ENCODE measurements at places on chromosomes 5 and 9.

- ATAC-seq: no peak
These were observed 191.3 kb downstream of the DENND1A start for GRCh38 chr9:123738648-123739047.

DNA sequence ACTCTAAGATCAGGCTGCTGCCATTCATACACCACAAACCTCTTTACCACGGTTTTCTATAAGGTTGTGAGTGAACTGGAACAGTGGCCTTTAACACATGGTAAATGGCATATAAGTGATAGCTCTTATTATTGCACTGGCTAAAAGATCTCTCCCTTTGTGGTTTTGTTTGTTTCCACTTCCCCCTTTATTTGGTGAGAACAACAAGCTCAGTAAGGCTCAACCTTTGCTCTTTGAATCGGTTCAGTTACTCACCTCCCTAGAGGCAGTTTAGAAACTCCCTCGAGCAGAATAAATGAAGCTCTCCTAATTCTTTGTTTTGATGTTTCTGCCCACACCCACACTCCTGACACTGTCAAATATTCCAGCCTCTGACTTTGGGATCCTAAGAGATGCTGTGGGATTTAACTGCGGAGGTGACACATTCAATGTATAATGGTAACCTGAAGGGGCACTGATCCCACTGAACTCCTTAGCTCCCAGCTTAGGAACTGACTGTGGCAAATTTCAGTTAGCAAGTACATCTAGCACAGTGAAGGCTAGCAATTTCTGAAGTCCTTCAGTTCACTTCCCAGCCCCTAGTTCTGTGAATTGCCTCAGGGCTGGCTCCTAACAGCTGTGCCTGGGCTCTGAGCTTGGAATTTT lies 22.5 kb upstream of the RAD23B start:
- no peak for ATAC-seq

DNA sequence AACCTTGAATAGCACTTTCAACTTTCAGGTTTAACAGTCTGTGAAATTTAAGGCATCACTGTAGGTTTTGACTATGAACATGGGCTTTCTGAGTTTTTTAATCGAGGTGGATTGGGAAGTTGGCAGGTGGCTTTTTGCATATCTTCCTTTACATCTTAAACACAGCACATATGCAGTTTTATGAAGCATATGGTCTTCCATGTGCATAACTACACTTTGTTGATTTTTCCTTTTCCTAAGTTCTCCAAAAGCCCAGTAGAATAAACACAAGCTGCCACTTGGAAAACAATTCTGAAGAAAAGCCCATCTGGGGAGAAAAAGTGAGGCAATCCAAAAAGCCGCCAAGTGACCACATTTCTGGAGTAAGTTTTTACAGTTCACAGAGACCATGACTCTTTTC lies 236.5 kb upstream of the IL12B start:
- ATAC-seq: no peak

DNA sequence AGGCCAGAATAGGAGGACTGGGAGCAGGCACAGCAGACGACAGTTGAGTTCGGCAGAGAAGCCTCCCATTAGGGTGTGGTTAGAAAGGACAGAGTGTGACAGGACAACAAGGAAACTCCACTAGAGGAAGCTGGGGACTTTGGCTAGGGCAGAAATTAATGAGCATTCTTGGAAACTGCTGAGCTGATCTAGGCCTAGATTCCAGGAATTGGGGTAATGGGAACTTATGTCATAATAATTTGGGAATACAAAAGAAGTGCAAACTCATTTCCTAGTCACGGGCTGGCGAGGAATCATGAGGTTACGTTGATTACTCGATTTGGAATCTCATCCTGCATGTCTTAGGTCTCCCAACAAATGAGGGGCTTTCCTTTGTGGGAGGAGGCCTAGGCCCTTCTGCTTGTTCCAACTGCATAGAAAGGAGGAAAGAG lies 144.6 kb upstream of the RPS23 start:
- ATAC-seq: no peak

- no peak for ATAC-seq
These were observed 135.4 kb upstream of the GNA14 start for GRCh38 chr9:77783518-77783917.

GRCh38 chr5:139392678-139393496 lies 2.0 kb downstream of the PROB1 start:
- ATAC-seq: peak; percentile 68

DNA sequence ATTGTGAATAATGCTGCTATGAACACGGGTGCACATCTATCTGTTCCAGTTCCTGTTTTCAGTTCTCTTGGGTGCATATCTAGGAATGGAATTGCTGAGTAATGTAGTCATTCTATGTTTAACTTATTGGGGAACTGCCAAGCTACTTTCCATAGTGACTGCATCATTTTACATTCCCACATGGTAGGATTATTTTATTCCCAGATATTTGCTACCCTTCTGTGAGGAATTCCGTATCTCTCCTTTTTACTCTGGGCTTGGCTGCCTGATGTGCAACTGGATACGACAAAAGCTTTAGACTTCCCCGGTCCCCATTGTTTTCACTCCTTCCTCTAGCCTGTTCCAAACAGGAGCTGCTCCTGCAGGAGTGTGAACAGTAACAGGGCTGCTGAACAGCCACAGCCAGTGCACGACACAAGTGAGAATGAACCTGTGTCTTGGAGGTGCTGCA lies 7.2 kb downstream of the TAS2R1 start:
- no peak for ATAC-seq

DNA sequence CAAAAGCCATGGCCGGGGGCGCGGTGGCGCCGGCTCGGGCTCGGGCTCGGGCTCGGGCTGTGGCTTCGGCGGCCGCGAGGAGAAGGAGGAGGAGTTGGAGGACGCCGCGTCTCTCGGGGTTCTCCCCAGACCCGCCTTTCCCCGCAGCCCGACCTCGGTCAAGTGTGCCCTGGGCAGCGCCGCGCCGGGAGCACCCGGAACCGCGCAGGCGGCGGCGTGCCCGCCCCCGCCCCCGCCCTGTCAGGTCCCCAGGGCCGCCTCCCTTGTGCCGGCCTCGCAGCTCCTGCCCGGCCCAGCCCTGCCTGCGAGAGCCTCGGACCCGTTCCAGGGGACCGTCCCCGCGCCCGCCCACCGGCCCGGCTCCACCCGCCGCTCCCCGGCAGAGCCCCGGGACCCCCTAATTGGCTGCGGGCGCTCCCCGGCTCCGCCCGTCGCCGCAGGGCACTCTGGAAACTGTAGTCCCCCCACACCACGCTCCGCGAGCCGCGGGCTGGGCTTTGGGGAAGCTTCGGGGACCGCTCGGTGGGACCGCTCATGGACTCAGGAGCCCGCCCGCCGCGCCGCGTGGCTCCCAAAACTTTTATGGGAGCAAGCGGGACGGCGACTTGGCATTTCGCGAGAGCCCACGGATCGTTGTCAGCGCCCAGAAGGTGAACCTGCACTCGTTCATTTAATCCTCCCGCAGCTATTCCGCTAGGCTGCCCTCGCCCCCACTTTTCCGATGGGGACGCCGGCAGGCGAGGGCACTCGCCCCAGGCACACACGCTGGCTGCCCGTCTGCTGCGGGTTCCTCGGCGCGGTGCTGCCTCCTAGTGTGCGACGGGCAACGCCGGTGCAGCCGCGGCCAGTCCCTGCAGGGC lies at the start of gene STK10:
Gene STK10, minus strand, starts transcription at position 192 of the 860 bp plus-strand sequence. Its CDS starts 182 bp downstream, at position 10.
- ATAC-seq: peak; percentile 61

DNA sequence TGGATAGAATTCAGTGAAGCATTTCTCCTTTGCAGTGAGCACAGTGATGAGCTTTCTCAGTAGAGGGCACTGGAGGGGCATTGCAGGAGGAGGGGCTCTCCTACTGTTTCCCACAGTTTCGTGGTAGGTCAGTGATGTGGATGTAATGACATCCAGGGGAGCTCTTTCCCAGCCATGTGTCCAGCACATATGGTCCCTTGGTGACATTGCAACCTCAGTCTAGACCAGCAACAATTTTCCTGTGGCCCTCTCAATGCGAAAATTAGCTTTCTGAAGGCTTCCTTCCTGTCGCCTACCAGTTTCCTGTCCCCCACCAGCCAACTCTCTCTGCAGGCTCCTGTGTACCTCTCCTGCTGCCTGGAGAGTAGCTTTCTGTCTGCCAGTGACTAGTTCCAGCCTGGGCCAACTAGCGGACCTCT lies 6.9 kb upstream of the PDCL start:
- ATAC-seq: peak; percentile 29

DNA sequence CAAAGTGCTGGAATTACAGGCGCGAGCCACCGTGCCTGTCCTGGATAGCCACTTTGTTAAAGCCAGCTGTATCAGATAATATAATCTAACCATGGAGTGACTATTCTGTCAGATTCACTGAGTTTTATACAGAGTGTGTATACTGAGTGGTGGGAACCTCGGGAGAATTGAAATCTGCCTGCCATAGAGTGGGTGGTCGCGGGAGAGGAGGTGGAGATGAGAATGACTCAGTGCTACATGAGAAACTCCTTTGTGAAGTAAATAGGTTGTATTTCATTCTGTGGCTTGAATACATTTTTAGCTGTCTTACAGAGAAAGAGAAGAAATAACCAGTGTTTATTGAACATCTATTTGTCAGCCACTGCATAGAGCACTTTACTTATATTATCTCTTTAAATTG lies 26.4 kb downstream of the ATP6V0E1 start:
- peak; percentile 79 for ATAC-seq

DNA sequence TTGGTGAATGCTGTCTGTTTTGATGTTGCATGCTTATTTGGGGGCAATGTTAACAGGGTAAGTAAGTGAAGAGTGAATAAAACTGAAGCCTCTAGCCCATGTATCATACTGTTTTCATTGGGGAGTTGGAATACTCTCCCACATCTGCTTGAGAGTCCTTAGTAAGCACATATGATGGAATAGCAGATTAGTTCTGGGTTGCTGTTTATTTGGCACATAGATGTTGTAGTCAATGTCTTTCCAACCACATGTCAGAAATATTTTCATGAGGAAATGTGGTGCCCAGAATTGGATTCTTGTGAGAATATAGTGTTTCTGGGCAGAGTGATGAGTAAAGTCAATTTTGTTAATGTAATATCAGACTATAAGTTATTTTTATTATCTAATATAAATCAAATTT lies 611.7 kb upstream of the FTMT start:
- ATAC-seq: no peak

DNA sequence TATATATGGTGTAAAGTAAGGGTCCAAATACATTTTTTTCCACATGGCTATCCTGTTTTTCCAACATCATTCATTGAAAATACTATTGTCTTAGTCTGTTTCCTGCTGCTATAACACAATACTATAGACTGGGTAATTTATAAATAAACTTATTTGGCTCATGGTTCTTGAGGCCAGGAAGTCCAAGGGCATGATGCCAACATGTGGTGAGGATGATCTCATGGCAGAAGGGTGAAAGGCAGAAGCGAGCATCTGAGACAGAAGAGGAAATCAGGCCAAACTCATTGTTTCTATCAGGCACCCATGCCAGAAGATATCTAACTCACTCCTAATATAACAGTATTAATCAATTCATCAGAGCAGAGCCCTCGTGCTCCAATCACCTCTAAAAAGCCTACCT lies 42.6 kb downstream of the ANKRD55 start:
- no peak for ATAC-seq

Measured in activated T-helper 17 cell treated with anti-CD3 and anti-CD28 coated beads, Interleukin-2, amount 50 U/mL, for 72 hours (primary cell).